ENCODE measurements at places on chromosomes 2 and 18.
A peak's percentile ranks its signal among the peaks of the same experiment; 100 is the strongest.

GRCh38 chr2:191910518-191910917, 63.6 kb upstream of the CAVIN2 start:
- DNase-seq = peak; percentile 45

DNA sequence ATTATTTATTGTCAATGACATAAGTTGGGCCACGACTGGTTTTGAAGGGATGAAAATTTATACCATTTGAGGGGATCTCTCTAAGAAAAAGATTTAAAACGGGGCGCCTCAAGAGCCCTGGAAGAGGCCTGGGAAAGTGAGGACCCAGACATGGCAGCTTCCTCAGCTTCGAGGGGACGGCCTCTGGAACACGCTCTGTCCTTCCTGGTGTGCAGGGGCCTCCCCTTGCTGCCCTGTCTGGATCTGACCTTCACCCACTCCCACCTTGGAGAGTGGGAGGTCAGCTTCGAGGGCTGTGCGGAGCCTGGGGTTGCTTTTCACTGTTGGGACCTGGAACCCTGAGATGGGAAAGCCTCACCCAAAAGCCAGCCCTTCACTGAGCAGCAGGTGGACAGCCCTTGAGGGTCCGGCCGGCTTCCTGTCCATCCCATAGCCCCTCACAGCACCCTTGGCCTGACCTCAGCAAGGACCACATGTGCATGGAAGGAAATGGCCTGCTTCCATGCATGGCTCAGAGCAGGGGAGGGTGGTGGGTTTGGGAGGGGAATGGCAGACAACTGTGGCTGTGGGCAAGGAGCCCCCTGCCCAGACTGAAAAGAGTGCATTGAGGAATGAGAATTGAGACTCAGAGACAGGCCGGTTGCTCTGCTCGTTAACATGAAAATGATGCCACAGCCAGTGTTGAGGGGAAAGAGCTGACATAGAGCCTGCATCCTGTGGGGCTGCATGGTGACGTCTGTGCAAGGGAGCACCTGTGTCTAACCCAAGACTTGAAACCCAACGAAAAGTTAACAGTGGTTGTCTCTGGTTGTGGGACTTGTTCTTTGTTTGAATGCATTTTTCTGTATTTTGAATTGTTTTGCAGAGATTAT, 16.3 kb downstream of the FBLN7 start:
- DNase-seq = no peak

GRCh38 chr2:63886445-63886844, 44.7 kb downstream of the UGP2 start:
- DNase-seq = no peak

- DNase-seq = no peak
Observed at GRCh38 chr2:95225658-95226057, 18.3 kb downstream of the ZNF892 start.

DNA sequence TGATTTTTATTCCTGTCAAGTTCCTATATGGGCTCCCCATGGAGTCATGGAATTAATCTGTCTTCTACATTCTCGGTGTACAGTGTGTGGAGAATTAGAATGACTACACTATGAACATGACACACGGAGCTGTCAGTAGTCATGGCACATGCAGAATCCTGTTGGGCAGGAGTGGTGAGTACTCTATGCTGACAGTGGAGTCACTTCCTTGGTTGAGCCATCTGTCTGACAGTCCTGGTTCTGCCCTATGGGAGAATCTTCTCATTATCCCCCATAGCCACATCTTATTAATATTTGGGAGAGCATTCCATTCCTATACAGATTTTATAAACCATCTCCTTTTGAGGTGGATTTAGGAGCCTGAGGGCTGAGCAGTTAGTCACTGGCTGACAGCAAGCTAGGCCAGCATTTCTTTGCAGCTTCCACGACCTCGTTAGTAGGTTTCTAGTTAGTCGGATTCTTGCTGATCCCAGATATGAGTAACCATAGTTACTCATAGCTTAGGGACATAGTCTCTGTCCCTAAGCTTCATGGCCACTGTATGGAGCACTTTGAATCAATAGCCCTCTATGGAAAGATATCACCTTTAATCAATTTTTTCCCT, 90.6 kb downstream of the MDH1 start:
- DNase-seq = no peak

DNA sequence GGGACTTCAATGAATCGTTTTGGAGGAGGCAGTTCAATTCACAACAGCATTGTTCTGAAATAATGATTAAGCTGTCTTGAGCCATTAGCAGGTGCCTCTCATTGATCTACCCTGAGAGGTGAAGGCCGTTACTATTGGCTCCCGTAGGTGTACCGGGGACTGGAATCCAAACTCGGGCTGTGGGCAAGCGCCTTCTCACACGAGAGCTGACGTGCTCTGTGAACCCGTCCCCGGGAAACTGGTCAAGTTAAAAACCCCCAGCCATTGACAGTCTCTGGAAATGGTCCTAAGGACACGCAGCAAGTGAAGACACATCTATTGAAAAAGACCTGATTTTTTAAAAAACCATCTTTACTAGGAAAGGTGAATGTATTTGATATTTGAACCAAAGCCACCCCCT, 8.1 kb upstream of the NFATC1 start:
- no peak for DNase-seq

- DNase-seq = no peak
Observed at GRCh38 chr18:13235421-13235831, 16.9 kb downstream of the LDLRAD4 start.
